ENCODE measurements at places on chromosomes 7 and 10.

GRCh38 chr7:32251659-32252058 lies 181.5 kb upstream of the PDE1C start:
- DNase-seq, result no peak

DNA sequence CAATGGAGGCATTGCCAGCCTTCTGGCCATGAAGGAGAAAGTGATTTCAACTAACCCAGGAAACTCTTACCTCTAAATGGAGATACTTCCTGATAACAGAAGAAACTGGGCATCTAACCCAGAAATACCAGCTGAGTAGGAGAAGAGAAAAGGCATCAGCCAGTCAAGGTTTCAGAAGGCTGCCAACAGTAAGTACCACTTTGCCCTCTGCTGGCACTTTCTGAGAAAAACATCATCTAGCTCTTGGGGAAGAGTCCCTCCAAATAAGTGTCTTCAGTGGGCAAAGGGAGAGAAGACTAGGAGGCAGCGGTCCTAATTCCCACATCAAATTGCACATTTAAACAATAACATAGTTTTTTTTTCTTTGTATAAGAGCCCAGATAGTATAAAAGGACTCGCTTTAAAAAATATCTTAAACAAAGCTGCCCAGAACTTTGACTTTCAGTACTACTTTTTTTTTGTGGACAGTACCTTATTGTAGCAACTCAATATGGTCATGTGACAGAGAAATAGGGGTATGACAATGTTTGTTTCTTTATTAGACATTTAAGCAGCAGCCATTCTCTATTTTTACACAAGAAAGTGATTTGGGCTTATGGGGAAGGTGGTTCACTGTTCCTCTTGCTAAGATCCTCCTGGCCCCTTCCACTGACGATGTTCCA lies 157.3 kb downstream of the CTTNBP2 start:
- DNase-seq, result peak; percentile 29

GRCh38 chr7:124783271-124783670 lies 17.7 kb upstream of the GPR37 start:
- no peak for DNase-seq

DNA sequence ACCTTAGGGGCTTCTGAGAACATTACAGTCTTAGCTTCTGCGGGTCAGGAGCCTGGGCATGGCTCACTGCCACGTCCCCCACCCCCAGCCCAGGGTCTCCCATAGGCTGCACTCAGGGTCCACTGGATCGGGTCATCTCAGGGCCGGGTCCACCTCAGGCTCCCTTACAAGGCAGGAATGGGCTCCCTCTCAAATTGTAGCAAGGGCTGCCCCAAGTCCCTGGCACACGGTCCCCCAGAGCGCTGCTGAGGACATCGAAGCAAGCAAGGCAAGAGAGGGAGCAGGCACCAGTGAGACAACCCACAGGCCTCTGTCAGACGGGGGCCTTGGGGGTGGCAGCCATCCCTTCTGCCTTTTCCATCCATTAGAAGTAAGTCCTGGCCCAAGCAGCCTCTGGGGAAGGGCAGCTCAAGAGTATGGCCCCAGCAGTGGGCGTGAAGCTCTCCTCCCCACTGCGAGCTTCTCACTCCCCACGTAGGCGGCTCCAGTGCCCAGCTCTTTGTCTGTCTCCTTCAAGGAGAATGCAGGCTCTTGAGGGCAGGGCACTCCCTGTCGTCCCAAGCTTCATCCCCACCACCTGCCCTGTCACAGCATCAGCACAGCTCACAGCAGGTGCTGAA lies 18.0 kb upstream of the RET start:
- DNase-seq, result no peak

DNA sequence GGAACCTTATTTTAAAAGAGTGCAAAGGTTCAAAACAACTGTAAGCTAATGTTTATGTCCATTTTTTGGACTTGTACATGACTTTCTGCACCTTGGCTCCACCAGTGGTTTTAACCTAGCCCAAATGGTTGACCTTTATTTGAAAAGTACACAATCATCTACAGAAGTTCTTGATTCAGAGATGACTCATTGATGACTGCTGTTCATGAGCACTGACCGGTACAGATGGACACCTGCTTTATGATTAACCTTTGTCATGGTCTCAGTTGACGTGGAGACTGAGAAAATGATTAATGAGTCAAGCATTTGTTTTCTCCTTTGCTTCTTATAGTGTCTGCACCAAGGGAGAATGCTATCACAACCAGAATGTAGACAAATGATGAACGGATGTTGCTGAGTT lies 55.7 kb upstream of the PTER start:
- DNase-seq, result no peak

- DNase-seq, result peak; percentile 11
Measured at GRCh38 chr7:120337308-120337907, 64.4 kb downstream of the KCND2 start.

DNA sequence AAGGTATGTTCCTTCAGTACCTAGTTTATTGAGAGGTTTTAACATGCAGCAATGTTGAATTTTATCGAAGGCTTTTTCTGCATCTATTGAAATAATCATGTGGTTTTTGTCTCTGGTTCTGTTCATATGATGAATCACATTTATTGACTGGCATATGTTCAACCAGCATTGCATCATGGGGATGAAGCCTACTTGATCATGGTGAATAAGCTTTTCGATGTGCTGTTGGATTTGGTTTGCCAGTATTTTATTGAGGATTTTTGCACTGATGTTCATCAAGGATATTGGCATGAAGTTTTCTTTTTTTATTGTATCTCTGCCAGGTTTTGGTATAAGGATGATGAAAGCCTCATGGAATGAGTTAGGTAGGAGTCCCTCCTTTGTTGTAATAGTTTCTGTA lies 204.0 kb upstream of the GNAI1 start:
- DNase-seq, result no peak

GRCh38 chr7:92809760-92810573 lies 26.4 kb downstream of the CDK6 start:
- DNase-seq, result peak; percentile 66

- no peak for DNase-seq
Measured at GRCh38 chr7:131953184-131953583, 396.8 kb upstream of the PODXL start.

- no peak for DNase-seq
Measured at GRCh38 chr10:33859319-33860022, 525.0 kb upstream of the NRP1 start.

- no peak for DNase-seq
Measured at GRCh38 chr10:33612551-33612950, 278.1 kb upstream of the NRP1 start.

DNA sequence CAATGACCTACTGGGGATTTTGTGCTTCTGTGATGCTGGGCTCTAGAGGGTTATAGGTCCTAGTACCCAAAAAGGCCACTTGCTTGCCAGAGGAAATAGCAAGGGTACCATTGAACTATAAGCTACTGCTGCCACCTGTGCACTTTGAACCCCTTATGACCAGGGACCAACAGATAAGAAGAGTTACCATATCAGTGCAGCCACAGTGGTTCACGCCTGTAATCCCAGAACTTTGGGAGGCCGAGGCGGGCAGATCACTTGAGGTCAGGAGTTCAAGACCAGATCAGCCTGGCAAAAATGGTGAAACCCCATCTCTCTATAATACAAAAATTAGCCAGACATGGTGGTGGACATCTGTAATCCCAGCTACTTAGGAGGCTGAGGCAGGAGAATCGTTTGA lies 15.5 kb upstream of the CNOT4 start:
- no peak for DNase-seq

GRCh38 chr7:24995466-24995865 lies 15.5 kb upstream of the OSBPL3 start:
- DNase-seq, result no peak

DNA sequence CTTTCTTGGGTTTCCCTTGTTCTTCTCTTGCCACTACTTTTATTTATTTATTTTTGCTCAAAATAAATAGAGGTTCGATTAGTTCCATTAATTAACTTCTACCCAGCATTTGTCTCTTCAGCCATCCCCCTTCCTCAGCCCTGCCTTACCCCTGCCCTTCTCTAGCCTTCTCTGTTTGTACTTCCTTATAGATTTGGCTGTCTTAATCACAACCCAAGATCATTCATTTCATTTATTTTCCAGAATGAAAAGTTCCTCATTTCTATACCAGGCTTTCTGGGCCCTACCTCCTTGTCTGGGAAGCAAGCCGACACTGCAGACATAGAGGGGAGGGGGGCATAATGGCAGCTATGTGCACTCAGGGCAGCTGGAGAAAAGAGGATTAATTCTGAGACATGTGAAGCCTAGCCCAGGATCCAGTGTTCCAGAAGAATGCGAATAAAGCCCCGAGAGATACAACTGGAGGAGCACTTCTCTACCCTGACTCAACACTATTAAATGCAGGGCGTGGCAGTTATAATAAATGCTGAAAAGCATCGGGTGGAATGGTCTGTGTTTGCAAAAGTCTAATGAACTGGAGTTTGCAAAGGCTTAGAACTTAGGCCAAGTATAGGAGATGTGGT lies 6.4 kb upstream of the PDCD4 start:
- no peak for DNase-seq

DNA sequence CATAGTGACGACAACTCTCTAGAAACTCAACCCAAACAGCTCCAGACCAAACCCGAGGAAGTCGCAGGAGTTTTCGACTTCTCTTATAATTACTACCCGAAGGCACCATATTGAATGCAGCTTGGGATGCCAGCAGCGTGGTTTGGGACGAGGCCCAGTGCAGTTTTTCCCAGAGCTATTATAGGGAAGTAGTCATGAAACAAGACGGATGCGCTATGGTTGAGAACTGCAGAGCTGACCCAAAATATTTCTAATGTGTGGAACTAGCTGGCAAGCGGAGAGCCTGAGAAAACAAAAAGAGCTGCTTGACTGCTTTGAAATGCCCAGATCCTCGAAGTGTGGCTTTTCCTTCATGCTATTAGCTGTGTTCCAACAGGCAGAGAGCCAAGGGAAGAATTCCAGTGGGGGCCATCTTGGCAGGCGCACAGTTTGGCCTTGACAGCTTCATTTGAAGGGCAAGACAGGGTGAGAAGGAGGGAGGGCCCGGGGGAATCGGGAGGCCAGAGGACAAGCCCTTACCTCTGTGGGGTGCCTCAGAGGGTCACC lies 122.7 kb downstream of the CUL2 start:
- DNase-seq, result no peak

DNA sequence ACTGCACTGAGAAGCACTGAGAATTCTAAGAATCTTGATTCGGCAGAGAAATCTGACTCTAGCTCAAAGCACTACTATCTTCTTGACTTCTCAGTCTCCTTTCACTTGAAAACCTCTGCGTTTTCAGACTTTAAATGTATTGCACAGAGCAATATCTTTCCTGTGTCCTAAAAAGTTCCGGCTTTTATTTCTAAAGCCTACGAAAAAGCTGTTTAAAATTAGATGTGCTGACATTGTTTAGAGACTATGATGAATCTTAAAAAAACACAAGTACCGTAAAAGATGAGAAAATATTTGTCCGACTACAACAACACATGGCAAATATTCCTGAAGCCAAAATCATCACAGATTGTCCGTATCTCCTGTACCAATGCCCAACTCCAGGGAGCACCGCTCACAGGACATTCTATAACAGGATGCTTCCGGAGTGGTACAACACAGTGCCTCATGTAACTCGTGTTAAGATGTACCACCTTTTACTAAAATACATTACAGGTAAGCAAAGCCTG lies 136.9 kb downstream of the CUBN start:
- DNase-seq, result no peak

- DNase-seq, result no peak
Measured at GRCh38 chr7:105691680-105692564, 110.6 kb upstream of the EFCAB10 start.

- DNase-seq, result no peak
Measured at GRCh38 chr7:112433289-112433688, 17.0 kb upstream of the IFRD1 start.

- no peak for DNase-seq
Measured at GRCh38 chr7:124701955-124702354, 63.6 kb downstream of the GPR37 start.

- no peak for DNase-seq
Measured at GRCh38 chr7:33093266-33093665, 15.9 kb downstream of the RP9 start.

DNA sequence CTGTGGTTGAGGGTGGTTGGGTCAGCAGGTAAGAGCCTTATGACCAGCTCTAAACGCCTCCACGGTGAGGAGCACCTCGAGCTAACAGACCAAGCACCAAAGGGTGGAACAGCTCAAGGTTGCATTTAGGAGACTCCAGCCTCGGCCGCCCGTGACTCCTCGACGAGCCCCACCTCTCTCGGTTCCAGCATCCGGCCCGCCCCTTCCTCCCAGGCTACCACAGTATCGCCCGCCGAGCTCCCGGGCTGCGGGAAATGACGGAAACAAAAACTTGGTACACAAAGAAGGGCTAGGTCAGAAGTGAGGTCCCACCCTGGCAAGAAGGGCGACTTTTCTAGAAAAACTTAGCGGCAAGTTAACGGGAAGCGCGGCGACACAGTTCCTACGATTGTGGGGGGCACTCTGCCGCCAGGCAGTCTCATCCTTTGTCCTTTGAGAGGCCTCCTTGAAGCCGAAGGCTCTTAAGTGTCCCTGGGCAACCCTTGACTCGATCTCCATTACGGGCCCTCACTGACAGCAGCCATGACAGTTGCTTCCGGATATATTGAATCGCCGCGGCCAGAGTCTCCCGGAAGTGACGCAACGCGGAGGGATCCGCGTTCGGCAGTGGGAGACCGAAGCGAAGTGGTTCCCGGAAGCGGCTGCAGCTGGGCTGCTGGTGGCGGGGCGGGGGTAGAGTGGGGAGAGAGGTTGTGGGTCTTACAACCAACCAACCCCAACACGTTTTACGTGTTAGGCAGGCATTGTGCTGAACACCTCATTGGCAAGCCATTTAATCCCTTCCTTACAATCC lies 40.2 kb upstream of the ZNF518A start:
- DNase-seq, result peak; percentile 96

Data from SK-N-DZ (cell line).